Muscle of back (tissue), 13 donors: ENCODE measurements at places on chromosomes 2 and 18.
A peak's percentile ranks its signal among the peaks of the same experiment; 100 is the strongest.

DNA sequence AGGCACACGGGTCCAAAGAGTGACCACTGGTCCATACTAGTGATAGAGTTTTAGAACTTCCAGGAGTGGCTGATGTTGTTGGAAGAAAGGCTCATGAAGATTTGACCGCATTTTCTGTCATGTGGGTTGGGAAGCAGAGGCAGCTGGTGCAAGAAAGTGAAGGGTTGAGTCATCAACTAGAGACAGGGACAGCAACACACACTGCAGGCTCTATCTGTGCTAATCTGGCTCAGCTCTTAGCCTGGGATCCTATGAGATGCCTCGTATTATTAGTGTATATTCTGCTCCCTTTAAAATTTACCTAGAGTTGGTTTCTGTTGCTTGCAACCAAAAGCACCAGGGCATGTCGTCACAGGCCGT is 2.5 kb upstream of the SH3RF3 start:
- DNase-seq: no peak

- DNase-seq: no peak
These were observed 240.3 kb downstream of the CDH7 start for GRCh38 chr18:65990944-65991708.

DNA sequence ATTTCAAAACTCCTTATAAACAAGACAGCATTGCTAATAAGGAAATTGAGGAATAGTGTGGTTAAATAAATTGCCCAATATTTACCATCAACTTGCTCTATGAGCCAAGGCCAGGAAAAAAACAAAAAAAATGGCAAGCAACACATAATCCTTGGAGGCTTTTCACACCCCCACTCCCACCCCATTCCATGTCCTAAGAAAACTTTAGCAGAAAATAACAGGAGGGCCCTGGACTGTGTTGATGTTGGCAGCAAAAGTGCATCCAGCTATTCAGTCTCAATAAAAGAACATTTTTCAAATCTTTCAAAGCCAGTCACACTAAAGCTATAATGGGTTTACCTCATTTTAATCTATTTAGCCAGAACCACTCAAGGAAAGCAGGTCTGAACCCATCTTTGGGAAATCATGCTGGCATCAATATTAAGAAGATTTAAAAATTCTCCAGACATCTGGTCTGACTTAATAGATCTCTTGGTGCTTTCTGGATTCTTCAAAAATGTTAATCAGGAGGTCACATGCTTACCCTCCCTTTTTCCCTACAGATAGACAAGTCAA is 34.6 kb upstream of the STK17B start:
- DNase-seq: no peak

GRCh38 chr2:191650896-191651773 is 26.8 kb upstream of the NABP1 start:
- DNase-seq: no peak

DNA sequence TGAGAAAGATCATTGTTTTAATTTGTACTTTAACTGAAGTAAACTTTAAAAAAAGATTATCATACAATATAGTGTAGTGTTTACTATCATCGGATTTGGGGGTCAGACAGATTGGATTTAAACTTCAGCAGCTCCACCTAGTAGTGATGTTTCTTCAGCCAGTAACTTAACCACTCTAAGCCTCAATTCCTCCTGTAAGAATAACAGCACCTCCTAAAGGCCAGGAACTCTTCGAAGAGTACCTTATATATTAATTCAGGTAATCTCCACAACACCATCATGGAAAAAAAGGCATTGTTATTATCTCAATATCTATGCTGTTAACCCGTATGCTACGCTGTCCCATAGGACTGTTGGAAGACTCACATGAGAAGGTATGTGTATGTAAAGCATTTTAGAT is 69.0 kb upstream of the DLGAP1 start:
- DNase-seq: no peak

DNA sequence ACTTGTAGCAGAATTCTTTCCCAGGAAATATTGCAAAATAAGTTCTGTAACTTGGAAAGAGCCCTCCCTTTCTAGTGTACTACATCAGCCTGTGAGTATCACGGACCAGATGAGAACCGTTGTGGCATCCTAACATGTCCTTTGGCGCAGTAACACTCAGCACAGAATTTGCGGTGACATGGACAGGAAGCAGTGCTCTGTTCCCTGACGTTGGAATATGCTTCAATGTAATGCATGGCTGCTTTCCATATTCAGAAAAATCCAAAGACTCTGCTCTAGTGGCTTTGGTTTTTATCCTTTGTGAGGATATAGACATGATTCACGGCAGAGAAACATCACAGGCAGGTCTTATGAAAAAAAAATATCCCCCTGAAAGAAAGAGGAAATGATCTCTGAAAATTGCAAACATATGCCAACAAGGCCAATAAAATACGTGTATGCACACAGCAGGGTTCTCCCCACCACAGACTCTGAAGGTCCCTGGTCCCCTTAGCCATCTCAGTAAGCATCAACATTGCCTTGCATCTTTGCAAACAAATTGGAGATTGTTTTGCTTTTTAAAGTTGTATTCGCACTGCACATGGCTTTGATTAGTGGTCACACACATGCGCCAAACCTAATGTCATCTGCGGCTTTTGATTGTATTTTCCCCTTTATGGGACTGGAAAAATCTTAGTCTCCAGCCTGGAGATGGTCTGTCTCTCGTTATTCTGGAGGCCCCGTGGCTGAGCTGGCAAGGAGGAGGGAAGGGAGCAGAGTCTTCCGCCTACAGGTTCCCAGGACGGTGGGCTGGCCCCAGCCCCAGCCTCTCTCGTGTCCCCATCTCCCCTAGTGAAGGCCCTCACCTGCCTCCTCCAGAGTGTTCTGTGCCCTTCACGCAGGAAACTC is 122.9 kb downstream of the COPS8 start:
- peak; percentile 79 for DNase-seq

DNA sequence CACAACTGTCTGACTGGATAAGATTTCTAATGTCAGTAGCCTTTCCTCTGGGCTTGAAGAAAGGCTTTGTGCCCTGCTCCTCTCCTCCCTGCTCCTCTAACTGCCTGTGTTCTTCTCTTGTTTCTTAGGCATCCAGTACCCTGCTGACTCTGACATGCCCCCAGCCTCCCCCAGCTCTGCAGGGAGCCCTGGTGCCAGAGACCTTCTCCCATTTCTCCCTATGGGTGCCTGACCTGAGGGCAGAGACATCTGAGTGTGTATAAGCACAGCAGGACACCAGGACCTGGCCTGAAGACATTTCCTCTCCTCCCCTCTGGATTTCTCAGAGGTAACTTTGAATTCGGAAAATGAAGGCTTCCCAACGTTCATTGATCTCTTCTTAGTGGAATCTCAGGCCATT is 23.6 kb downstream of the RNF144A start:
- no peak for DNase-seq
